ENCODE measurements at places on chromosomes 2 and 18. TPM values are rescaled to one million over a fixed set of nuclear protein-coding genes. Genes with fewer than 3 reads are reported as not detected.

The TLK1 gene
- total RNA-seq: 86.8 TPM

The POMC gene
- total RNA-seq: not detected

The BBS5 gene
- total RNA-seq: 11.5 TPM

The POTEC gene
- not detected for total RNA-seq
